ENCODE measurements at places on chromosomes 5 and 9.

DNA sequence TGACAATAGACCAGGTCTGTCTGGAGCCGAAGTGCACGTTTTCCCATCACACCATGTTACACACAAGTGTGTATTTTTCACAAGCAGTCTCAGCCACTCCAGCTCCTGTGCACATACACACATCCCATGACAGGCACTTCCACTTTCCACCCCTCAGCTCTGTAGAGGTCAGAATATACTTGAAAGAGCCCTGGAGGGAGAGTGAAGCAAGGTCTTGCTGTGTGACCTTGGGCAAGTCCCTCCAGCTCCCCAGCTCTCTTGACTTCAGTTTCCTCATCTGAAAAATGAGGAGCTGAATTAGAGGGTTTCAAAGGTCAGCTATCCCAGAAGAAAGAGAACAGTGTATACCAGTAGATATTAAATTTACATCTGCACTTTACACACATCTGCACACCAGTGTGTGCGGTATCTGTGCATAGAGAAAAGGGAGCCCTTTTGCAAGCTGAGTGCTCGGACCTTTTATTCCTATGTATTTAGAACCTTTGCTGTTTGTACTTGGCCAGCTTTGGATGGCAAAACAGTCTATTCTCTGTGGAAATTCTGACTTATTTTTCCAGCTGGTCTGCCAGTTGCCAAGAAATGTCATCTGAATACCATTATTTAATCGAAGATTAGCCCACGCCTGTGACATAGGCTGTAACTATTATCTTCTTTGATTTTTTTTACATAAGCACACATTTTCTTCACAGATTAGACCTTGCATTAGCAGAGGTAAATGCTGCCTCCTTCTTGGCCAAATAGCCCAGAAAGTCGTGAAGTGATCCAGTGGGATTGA is 528.0 kb downstream of the BNC2 start:
- DNase-seq: no peak

- no peak for DNase-seq
These were observed 26.5 kb downstream of the CEP72 start for GRCh38 chr5:638501-639252.

GRCh38 chr9:127770583-127770904 is 7.9 kb downstream of the SH2D3C start:
- no peak for DNase-seq

DNA sequence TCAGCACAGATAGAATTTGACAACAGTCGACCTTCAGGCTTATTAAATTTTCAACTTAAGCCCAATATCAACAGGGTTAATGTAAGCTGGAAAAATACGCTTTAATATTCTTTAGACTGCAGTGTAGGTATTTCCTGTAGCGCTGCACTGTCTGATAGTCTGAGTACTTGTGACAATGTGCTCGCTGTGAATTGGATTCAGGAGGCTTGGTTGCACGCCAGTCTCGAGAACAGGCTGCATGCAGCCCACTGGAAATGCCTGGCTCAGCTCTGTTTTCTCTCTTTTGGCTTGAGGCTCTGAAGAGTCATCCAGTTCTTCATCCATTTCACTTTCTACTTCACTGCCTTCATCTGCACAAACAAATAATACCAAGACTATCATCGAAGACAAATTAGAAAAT is 300.9 kb downstream of the RFX3 start:
- no peak for DNase-seq

DNA sequence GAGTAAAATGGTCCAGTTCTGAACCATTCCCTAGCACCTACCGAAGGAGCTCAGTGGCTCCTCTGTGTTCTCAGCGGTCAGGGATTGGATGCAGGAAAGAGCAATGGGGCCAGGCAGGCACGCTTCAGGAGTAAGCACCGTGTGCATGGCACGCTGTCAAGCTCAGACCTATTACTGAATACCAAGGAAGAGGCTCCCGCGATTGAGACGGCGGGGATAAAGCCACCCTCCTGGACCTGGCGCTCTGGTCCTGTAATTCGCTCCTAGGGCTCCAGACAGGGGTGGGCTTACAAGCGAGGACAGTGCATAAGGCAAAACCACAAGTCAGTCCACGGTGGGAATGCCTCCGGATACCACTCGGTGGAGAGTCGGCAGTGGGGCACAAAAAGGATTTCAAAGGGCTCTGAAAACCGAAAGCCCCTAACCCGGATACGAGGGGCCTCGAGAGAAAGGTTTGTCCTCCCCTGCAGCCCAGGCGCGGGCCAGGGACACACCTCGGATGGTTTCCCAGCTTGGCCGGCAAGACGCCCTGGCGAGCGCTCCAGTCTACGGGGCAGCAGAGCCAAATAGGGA is 988 bp downstream of the OXCT1 start:
- DNase-seq: no peak

GRCh38 chr5:86439593-86440110 is 178.1 kb upstream of the COX7C start:
- DNase-seq: no peak

GRCh38 chr5:151281001-151281639 is 22.4 kb downstream of the SLC36A3 start:
- no peak for DNase-seq

GRCh38 chr5:132224716-132225115 is 2.9 kb downstream of the P4HA2 start:
- no peak for DNase-seq

DNA sequence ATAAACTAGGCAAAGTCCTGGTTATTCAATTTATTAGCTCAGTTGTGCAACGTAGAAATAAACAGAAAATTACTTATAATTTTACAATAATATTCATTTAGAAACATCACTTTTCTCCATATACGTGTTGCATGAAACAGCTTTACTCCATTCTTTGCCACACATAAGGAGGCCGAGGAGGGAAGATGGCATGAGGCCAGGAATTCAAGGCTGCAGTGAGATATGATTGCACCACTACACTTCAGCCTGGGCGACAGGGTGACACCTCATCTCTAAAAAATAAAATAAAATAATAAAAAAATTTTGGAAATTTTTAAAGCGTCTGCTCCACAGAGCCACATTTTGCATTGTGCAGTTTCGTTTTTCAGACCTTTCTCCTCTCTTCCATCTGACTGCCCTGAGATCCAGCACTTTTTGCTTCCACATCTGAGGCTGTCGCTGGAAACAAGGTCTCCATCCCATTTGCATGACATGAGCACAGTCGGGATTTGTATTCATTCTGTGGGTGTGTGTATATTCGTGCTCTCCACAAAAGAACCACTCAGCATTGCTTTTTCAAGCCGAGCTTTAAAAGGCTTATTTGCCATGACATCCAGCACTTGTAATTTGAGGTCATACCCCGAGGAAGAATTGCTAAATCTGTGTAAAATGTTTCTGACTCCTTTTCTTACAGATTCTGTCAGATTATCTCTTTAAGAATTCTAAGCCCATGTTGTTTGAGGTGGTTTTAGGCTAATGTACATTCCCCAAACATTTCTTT is 98.6 kb upstream of the MSX2 start:
- no peak for DNase-seq

- peak; percentile 54 for DNase-seq
These were observed at the start of gene CERCAM for GRCh38 chr9:128420651-128421481. Gene CERCAM (plus strand): TSS chr9:128420857. CDS start chr9:128420878, 21 bp downstream.

GRCh38 chr9:114709636-114710035 is 27.6 kb upstream of the TEX48 start:
- DNase-seq: no peak

GRCh38 chr5:141517312-141517711 is 28.4 kb downstream of the PCDHGC5 start:
- DNase-seq: no peak

DNA sequence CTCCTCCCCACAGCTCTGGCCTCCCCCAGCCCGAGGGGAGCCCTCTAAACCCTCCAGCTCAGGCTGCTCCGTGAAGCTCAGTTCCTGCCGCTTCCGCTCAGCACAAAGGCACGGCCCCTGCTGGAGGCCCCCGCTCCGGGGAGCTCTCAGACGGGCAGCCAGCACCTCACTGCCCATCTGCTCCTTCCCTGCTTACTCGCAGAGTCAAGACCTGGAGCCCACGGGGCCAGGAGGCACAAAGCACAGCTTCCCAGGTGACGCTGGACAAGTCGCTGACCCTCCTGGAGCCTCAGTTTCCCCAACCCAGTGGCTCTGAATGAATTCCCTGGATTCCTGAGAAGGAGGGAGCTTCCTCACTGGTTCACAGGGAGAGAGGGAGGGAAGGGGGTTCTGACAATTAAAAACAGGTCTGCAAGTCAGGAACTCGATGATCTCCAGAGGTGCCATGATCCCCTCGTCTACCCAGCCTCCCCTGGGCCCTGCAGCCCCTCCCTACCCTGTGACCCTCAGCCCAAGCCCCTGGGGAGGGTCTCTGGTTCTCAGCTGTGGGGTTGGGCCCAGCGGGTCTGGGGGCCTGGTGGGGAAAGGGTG is 36.2 kb downstream of the VAV2 start:
- peak; percentile 16 for DNase-seq

- no peak for DNase-seq
These were observed 618.4 kb downstream of the PDE4D start for GRCh38 chr5:59275170-59275509.

DNA sequence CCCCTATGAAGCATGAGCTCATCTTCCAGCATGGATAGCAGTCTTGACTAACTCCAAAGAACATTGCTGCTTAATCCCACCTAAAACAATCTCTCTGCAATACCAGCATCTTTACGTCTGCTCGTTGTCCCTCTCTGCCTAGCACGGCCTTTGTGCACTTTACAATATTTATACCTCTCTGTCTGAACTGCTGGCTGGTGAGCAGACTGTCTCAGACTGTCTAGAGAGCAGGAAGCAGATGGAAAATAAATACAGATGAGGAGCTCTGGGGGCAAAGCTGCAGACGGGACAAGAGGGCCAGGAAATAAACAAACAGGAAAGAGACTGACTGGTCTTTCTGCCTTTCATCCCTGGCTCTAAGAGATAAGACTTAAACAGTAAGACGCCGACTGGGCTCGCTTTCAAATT is 224.8 kb downstream of the ENC1 start:
- DNase-seq: no peak

- no peak for DNase-seq
These were observed 409.4 kb downstream of the DMRTA1 start for GRCh38 chr9:22855980-22856379.

- DNase-seq: no peak
These were observed 628 bp downstream of the PPP2R2B start for GRCh38 chr5:146877783-146878475.

DNA sequence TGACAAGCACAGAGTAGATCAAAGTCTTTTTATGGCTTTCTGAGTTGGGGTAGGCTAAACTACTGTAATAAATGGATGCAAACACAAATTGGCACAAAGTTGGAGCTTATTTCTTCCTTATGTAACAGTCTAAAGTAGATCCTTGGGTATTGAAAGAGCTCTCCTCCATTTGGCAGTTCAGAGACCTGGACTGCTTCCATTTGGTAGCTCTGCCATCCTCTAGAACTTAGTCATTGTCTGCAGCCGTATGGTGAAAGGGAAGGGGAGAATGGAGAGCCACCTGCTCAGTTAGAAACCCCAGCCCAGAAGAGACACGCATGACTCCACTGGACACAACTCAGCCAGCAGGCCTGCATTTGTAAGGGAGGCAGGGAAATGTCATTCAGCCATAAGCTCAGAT is 345.0 kb downstream of the DMAC1 start:
- DNase-seq: no peak

- no peak for DNase-seq
These were observed 67.8 kb upstream of the NEURL1B start for GRCh38 chr5:172573120-172573882.

DNA sequence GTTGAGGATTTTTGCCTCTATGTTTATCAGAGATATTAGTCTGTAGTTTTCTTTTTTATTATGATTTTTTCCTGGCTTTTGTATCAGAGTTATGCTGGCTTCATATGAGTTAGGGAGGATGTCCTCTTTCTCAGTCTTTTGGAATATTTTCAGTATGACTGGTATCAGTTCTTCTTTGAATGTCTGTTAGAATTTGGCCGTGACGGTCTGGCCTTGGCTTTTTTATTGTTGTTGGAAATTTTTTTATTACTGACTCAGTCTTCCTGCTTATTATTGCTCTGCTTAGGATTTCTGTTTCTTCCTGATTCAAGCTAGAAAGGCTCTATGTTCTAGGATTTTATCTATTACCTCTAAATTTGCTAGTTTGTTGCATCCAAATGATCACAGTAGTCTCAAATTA is 421.9 kb downstream of the CDH10 start:
- DNase-seq: no peak

DNA sequence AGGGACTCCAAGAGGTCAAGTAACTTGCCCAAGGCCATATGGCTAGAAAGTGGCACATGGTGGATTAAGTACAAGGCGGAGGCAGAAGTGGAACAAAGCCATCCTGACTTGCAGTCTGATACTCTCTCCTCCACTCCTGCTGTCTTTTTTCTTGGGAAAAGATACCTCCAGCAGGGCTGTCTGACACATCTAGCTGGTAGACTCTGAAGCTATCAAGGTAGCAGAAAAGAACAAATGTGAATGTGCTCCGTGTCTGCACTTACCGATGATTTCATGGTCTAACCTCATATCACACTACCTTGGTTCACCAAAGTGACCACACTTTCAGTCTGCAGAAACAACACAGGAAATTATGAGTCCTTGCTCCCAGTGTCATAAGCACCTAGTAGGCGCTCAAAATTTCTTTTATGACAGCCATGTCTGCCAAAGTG is 284.8 kb downstream of the CRB2 start:
- no peak for DNase-seq

DNA sequence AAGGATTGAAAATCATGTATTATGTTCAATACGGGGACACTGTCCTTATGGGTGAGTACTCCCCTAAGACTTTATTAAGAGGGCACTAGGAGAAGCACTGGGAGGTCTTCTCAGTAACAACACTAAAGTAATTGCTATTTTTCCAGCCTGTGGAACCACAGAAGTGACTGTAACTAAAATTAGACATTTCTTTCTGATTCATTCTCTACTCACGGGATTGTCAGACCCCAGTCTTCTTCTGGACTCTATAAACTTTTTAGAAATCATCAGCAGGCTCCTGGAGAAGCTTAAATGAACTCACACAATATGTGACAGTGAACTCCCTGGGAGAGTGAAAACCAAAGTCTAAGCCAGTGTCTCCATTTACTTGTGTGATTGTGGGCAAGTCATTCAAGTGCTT is 14.5 kb downstream of the TLR4 start:
- DNase-seq: no peak

DNA sequence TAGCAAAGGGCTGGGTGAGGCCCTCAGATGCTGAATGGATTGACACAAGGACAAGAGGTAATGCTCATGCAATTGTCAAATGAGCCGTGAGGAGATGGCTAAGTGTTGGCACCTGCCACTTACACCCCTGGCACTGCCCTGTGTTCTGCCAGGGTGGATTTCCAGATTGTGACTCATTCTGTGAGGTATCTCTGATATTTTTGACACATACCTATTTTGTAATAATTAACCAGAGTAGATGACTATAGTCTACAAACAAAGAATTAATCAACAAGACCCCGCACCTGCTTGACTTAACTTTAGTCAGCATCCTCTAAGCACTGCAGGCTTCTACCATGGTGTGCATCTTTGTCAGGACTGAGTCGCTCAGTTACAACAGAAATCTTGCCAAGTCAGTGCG is 200.8 kb downstream of the DIRAS2 start:
- no peak for DNase-seq

DNA sequence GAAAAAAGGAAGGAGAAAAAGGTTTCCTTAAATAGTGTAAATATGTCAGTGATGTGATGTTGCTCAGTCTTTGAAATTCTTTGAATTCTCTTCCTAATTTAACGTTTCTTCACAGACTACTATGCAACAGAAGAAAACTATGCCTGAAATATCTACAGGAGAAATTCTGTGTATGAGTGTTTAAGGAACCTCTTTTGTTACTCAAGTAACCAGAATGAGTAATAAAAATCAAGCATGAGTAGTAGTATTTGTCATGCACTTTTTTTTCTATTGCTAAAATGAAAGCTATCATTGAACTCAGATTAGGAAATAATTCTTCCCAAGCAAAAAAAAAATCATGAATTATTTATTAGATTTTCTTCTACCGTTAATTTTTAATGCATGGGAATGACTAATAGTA is 20.3 kb upstream of the THG1L start:
- no peak for DNase-seq

Data from CD4-positive, alpha-beta T cell treated with Interferon alpha-2 for 1 hour (primary cell).